ENCODE measurements at places on chromosomes 3 and 15.

GRCh38 chr3:185729337-185730055, 95.3 kb downstream of the IGF2BP2 start:
- DNase-seq: no peak

DNA sequence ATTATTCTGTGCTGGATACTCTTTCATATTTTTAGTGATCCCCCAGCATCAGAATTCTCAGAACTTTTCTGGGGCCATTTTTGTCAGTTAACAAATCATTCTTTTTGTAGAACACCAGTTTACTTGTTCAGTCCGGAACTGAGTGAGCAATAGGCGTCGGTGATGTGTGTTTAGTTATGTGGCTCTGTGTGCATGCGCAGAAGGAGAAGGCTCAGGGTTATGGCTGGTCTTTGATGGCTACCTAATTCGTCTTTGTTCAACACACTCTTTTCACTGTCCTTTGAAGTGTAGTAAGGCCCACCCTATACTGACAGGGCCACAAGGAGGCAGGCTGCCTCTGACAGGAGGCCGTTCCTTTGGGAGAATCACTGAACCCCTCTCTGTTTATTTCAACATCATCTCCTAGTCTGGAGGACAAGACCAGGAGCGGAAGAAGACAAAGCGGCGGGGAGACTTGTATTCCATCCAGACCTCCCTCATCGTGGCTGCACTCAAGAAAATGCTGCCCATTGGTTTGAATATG, 158.2 kb upstream of the CHRM5 start:
- no peak for DNase-seq

DNA sequence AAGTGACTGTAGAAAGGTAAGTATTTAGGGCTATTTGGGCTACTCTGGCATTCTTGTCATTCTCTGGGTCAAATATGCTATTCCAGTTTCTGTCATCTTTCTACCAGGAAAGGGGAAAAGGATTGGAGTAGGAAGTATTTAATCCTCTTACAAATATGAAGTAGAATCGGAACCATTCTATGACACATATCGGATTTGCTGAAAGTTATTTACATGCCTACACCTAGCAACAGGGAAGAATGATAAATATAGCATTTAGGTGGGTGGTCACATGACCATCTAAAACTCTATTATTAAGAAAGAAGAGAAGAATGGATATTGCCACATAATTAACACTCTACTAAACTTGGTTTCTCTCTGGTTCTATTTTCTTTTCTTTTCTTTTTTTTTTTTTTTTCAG, 1353.1 kb downstream of the ZPLD1 start:
- DNase-seq: no peak

- no peak for DNase-seq
Observed at GRCh38 chr3:188137051-188137450, 16.9 kb upstream of the LPP start.

- no peak for DNase-seq
Observed at GRCh38 chr15:63233667-63234423, 43.6 kb upstream of the APH1B start.

GRCh38 chr15:84649706-84650105, 4.4 kb downstream of the WDR73 start:
- no peak for DNase-seq

- DNase-seq: no peak
Observed at GRCh38 chr3:37712918-37713817, 148.5 kb upstream of the CTDSPL start.

DNA sequence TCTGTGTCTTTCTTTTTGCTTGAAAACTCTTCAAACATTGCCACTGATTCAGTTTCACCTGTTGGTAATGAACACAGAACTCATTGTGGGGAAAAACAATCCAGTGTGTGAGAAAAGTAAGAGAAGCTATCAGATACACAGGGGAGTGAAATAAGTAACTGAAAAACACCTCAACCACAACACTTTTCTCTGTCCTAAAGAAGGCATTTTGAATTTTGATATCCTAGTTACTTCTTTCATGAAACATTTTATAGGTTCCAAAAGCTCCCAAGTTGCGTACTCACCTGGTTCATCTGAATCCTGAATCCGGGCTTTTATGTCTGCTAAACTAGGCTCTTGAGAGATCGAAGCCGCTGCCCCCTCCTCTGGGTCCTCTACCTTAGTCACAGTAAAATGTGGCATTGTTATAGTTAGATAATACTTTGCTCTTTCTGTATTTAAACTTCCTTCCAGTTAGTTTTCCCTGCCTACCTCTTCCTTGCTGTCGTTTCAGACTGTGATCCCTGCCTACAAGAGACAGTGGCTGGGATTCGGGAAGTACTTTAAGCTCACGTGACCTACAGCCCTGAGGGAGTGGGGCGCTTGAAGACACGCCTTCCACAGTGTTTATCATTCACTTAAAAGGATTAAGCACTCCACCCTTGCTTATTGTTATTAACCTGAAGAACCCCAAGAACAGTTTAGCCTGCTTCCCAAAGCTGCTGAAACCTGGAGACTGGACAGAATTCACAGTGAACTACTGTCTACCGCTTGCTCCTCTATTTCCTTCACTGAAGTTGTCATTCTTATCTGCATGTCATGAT, 19.1 kb downstream of the SLC12A6 start:
- no peak for DNase-seq

- DNase-seq: no peak
Observed at GRCh38 chr3:110758208-110758607, 313.4 kb upstream of the NECTIN3 start.

- no peak for DNase-seq
Observed at GRCh38 chr3:188789251-188789650, 382.5 kb upstream of the TPRG1 start.

DNA sequence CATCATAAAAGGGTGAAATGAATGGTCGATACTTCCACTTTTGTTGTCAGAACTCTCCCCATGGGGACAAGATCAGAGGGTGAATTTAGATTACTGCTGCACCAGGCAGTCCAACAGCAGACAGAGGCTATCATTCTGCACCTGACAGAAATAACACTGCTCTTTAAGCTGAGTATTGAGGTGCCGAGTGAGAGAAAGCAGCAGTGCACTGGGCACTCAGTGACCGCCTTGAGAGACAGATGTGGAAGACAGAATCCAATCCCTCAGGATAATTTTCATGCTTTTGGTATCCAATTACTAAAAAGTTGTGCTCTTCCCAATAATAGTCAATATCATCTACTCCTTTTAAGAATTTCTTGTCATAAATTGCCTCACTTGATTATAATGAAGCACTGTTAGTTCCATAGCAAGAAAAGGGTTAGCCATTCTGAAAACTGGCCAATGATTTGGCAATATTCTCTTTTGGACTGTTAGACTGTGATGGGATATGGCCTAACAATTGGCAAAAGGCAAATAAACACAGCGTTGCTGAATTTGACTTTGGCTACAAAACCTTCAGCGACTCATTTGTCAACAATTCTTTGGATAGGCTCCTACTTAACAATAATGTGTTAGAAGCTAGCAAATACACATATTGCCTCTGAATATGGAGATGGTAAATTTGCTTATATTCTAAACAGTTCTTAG, 5.5 kb downstream of the FGF7 start:
- no peak for DNase-seq

GRCh38 chr15:74573987-74574386, 33.0 kb downstream of the ARID3B start:
- DNase-seq: no peak

DNA sequence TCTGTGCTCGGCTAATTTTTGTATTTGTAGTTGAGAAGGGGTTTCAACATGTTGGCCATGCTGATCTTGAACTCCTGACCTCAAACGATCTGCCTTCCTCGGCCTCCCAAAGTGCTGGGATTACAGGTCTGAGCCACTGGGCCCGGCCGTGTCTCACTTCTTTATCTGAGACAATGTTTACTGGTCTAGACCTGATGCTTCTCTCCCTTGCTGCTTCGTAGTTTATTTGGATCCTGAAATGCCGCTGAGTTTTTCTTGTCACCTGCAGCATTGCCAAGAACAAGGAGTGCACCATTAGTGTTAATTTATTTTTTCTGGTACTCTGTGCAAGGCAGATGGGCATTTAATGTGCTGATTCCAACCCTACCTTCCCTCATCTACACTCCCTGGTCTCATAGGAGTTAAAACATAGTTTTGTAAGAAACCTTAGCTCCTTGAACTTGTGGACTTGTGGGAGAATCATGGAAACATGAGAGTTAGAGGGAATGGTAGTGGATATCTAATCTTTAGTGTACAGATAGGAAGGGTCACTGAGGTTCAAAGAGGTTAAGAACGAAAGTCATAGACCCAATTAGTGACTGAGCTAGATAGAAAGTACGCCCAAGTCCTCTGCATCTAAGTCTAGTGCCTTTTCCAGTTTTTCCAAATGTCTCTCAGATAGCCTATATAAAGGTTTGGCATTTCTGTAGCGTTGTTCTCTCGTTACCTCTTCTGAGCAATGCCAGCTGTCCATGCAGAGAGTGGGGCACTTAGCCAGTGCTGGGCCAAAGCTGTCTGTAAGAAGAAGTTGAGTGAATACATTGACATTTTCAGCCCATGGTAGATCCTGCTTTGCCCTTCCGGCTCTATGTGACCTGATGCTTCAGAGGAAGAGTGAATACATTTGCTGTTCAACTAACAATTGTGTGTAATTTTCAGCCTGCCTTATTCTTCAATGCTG, 244.1 kb downstream of the LPP start:
- DNase-seq: no peak

- DNase-seq: no peak
Observed at GRCh38 chr15:72230197-72231065, 559 bp downstream of the PKM start.

- no peak for DNase-seq
Observed at GRCh38 chr15:93026380-93026817, 62.6 kb downstream of the RGMA start.

DNA sequence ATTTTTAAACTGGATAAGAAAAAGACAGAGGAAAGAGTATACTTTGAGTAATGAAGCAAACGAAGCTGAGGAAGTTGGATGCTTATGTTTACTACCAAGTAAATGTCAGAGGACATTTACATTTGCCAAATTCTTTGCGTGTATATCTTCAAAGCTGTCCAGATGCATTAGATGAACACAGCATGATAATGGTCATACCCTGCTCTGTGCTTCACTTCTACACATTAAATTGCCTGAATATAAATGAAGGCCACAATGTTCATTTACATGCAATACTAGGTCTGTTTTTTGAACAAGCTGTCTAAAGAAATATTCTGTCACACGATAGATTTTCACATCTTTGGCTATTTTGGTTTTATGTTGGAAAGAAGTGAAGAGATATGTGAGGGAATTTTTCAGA, 405.8 kb upstream of the ADAMTS9 start:
- DNase-seq: no peak

DNA sequence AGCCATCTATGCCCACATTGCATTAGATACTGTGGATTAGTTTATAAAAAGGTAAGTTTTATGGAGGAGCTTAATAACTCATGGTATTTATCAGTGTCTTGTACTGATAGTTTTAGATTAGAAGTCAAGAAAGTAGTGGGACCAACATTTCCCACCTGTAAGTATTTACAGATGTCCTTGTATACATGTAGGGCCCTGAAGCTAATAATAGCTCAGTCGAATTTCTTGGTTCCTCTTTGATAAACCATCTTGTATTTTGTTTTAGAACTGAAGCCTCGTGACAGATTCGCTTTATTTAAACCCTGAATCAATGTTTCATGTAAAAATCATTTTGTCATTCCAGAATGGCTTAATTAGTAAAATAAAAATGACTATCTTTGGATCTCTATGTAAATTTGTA, 73.4 kb downstream of the CRYBG3 start:
- DNase-seq: no peak

GRCh38 chr3:34237946-34238345, 439.5 kb downstream of the PDCD6IP start:
- DNase-seq: no peak

DNA sequence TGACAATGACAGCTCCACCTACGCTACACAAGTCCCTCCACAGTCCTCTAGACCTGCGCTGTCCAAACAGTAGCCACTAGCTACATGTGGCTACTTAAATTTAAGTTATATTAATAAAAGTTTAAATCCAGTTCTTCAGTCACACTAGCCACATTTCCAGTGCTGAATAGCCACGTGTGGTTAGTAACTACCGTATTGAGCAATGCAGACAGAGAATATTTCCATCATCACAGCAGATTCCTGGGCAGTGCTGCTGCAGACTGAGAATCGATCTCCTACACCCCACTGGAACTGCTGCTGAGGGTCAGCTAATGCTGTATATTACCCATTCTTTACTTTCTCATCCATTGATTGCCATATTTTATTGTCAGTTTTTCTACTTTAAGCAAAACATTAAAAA, 40.9 kb downstream of the HDC start:
- DNase-seq: no peak

DNA sequence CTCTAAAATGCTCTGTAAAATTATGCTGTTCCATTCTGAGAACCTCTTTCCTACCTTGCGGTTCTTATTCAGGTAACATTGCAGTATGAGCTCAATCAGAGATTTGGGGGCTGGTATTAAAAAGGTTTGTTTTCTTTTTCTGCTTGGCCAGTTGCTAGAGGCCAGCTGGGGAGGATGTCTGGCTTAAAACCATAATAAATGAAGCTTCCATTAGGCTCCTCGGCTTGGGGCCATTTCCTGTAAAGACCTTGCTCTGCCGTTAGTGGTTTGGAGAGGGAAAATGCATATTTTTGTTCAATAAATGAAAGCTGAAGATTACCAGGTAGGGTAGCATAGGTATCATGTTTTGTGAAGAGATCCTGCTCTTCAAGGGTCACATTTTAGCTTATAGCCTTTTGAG, 55.2 kb downstream of the MCTP2 start:
- no peak for DNase-seq

DNA sequence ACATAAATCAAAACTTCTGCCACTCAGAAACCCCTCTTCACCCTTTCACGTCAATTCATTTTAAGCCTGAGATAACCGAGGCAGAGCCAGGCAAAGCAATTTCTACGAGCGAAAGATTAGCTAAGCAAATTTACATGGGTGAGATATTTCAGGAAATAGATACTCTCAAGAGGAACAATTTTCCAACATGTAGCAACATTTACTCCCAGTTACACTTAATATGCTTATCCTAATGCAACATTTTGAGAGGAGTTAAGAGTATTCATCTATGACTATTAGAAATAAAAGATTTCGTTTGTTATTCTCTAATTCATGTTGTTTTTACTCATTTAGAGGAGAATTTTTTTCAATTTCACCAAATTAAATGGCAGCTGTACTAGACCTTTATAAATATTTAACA, 837 bp downstream of the TMC3 start:
- no peak for DNase-seq

- DNase-seq: no peak
Observed at GRCh38 chr15:48556159-48556897, 89.2 kb downstream of the FBN1 start.

DNA sequence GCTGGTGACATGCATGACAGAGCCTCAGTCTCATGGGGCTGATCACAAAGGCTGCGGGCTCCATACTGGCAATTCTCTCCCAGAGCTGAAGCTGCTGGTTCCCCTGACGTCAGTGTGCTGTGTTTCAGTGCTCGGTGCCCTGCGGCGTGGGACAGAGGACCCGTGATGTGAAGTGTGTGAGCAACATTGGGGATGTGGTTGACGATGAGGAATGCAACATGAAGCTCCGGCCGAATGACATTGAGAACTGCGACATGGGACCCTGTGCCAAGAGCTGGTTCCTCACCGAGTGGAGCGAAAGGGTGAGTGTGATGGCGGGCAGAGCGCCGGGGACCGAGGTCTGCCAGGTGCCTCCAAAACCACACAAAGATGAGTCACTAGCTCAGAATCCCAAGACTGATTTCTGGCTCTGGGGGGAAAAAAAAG, 62.0 kb upstream of the NR2E3 start:
- DNase-seq: no peak

Data from SIG-M5 (cell line).